ENCODE measurements at places on chromosomes 3 and 15.
A peak's percentile ranks its signal among the peaks of the same experiment; 100 is the strongest.

DNA sequence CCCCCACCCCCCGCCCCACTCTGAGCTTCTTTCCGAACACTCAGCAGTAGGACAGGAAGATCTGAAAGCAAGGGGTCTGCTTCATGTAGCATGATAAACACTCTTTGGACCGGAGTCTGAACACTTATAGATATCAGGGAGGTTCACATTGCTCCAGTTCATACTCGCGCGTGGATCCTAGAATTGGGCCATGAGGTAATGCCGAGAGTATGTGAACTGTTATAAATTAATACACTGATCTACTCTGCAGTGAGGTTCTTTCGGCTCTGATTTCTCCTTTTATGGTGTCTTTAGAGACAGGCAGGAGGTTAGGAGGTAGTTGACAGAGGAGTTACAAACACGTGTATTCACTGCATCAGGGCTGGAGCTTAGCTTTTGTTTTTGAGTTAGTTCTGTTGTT, 223.0 kb downstream of the THSD4 start:
- DNase-seq, result peak; percentile 15

- no peak for DNase-seq
Measured at GRCh38 chr3:56347219-56347871, 120.9 kb downstream of the ERC2 start.

GRCh38 chr3:94665922-94666321, 603.1 kb downstream of the NSUN3 start:
- DNase-seq, result no peak

DNA sequence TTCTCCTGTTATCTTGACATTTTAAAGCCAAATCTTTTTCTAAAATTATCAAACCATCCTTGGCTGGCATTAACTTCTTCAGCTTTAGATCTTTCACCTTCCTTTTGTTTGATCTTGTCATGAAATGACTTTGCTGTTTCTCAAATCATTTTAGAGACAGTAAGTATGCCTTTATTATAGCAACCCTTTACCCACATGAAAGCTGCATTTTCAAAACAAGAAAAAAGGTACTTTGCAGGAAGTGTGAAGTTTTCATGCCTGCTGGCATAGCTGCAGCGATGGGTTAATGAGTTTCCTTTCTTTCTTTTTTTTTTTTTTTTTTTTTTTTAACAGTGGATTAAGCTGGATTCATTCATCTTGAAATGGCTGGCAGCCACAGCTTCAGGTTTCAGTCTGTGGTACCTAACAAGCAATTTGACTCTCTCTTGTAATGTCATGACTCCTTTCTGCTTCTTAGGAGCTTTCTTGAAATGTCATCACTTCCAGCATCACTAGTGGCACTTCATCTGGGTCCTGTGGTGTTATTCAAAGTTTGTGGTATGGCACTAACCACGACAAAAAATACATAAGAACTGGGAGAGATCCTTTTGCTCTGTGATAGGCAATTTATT, 18.8 kb downstream of the SLC25A26 start:
- no peak for DNase-seq

DNA sequence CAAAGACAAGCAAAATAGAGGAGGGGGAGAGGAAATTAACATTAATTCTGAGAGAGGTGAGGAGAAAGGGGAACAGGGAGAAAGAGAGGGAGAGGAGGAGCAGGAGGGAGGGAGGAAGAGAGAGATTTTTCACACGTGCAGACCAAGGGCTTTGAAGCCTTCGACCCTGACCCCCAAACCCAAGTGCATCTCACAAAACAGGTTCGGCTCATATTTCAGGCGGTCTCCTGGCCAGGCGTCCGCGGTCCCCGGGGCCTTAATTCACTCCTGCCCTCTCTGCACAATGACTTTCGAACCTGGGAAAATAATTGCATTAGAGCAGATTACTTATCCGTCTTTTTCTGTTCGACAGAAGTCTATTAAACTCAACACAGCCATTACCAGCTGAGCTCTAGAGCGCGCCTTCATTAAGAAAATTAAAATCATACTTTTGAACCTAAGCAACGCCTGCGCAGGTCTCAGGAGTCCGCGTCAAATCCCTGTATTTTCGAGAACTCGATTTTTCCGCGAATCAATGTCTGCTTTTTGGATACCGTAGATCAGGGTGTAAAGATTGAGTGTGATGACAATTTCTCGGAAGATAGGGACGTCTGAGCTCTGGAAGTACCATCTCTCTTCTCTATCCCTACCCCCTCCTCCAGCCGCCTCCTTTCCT, 220.7 kb downstream of the MEIS2 start:
- no peak for DNase-seq

GRCh38 chr15:22226034-22226790, 145.9 kb downstream of the OR4M2 start:
- no peak for DNase-seq

DNA sequence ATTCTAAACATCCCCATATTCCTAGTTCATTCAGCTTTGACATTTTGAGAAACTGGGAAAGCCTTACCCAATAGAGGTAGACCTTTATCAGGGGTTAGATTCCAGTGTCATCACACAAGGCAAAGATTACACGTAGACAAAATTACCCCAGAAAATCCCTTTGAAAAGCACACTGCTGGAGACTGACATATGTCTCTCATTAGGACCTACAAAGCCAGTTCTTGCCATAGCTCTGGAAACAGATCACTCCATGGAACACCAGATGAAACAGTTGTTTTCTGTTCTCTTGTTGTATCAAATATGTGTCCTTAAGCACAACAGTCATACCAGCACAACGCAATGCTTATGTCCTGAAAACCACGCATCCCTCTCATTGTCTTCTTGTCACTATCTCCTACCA, 44.7 kb downstream of the RARB start:
- DNase-seq, result no peak

- no peak for DNase-seq
Measured at GRCh38 chr3:385151-385550, 188.6 kb downstream of the CHL1 start.

- no peak for DNase-seq
Measured at GRCh38 chr3:102248981-102249705, 185.7 kb upstream of the ZPLD1 start.

- DNase-seq, result no peak
Measured at GRCh38 chr3:56747150-56747549, 54.6 kb downstream of the ARHGEF3 start.

GRCh38 chr3:83321891-83322290, 1560.4 kb upstream of the GBE1 start:
- DNase-seq, result no peak

DNA sequence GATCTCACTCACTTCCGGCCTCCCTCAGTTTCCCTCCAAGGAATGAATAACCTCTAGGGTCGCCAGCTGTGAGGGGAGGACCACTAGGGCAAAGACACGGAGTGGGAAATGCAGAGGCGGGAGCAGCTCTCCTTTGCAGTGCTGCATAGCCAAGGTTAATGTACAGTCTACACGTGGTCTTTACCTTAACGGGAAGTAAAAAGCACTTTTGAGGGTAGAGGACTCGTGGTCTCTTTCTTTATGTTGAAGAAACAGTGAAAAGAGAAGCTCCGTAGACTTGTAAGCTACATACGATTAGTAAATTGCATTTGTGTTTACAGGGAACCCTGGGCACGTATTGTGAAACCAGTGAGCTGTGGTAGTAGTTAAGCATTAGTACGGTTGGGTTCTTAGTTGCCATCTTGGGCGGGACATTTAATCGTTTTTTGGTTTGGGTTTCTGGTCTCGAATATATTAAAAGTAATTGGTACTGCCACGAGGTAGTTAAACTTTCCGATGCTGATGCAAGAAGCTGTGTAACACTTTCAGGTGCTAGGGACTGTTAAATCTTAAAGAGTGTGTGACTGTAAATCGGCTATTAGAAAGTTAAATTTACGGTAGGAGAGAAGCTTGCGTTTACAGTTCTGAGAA, 828 bp downstream of the U2SURP start:
- DNase-seq, result no peak

GRCh38 chr15:52252781-52253180, 42.8 kb downstream of the MYO5C start:
- no peak for DNase-seq

DNA sequence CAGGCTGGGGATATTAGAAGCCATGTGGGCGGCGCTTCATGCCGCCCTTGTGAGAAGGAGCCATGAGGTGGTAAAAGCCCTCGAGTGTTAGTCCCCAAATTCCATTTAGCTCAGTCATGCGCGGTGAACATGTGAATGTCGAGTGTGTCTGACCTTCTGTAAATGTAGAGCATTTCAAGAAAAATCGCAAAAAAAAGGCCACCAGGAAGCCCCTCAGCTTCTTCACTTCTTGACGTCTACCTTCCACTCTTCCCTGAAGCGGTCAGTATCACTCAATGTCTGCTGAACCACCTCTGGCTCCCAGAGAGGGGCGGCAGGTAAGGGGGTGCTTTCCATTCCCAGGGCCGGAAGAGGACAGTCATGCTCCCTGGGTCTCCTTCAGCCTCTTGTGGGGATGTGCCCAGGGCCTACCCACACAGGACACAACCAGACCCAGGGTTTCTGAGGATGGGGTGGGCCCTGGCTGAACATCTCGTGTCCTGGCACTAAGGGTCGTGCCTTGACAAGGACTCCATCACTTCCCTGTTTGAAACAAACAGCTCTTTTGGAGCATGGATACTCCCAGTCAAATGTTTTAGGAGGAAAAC, 274.9 kb downstream of the FAM43A start:
- no peak for DNase-seq

DNA sequence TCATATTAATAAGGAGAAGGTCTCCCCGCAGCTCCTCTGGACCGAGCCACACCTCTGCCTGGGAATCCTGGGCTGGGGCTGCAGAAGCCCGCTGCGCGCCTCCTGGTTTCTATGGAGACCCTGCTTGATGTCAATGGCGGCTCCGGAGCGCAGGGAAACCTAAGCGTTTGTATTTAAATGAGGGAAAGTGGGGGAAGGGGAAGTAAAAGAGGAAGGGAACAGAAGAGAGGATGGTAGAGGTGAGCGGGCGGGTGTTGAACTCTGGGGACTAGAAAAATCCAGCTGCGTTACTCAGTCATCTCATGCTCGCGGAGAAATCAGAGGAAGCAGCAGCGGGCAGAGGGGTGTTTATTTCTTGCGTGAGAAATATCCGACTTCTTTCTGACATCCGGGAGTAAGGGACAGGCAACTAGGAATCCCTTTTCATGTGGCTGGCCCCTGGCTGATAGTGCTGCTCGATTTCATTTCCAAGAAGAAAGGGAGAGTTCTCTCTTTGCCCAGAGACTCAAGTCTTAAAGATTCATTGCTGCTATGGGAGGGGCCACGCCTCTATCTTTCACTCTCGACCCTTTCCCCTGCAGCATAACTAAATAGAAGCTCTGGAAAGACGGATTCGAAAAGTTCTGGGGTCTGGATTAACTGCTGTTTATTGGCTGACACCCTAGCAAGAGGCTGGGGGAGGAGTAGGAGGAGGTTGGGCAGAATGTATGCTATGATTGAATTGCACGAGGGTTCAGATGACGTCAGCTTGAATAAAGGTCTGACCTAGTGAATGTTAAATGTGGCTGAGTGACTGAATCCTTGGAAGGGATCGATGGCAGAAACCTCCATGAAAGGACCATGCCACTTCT, 110.5 kb upstream of the GAP43 start:
- peak; percentile 9 for DNase-seq

- DNase-seq, result no peak
Measured at GRCh38 chr3:125351814-125352456, 23.2 kb downstream of the ZNF148 start.

DNA sequence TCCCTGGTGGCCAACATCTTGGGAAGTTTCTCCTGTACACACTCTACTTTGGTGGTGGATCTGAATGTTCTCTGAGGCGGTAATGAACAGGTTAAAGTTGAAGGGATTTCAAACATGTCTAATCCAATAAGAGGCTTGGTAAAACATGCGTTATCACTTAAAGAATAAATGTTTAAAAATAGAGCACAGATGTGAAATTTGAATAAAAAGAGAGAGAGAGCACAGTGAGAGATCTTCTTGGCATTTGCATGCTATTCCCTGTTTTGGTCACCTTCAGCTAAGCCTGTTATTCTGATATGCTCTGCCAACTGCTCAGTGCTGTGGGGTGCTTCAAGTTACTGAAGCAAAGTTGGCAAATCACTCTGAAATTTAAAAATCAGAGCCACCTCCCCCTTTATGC, 237.7 kb upstream of the WNT5A start:
- peak; percentile 15 for DNase-seq

DNA sequence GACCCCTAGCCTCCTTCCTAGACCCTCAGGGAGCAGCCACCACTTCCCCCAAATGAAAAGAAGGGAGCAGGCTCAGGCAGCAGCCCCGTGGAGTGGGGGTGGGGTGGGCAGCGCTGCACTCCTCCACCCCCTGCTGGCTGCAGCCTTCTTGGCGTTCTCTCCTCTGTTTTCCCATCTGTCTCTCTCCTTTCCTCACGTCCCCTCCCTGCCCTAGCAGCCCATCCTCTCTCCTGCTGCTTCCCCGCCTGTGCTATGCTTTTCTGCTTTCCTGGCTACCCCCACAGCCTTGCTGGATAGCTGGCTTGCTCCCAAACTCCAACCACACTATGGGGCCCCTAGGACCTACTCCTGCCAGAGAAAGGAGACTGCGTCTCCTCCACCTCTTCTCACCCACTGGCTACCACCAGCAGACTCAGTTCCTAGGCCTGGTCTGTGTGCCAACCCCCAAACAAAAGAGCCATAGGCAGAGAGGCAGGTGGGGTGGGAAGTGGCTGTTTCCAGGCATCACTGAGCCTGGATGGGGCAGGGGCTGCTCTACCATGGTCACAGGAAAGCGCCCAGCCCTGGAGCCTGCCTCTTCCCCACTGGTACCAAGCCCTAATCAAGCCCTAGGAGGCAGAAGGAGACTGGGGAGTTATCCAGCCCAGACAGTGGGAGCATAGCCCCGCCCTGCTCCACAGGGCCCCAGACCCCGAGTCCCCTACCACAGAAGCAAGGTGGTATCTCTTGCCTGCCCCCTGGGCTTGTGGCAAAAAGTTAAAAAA, 3.4 kb upstream of the DISP2 start:
- DNase-seq, result peak; percentile 56

- no peak for DNase-seq
Measured at GRCh38 chr3:190204200-190204599, 83.5 kb upstream of the P3H2 start.

GRCh38 chr15:98085003-98085639, 124.6 kb downstream of the ARRDC4 start:
- no peak for DNase-seq

GRCh38 chr3:18446149-18446825, 21.1 kb upstream of the SATB1 start:
- DNase-seq, result peak; percentile 63

- no peak for DNase-seq
Measured at GRCh38 chr3:109132801-109133473, 3.6 kb upstream of the C3orf85 start.

GRCh38 chr3:23762759-23763477, 42.8 kb upstream of the UBE2E1 start:
- DNase-seq, result no peak

GRCh38 chr3:18937574-18937973, 210.7 kb upstream of the KCNH8 start:
- no peak for DNase-seq

Measured in NCI-H526 (cell line).